ENCODE measurements at places on chromosomes 3 and 15.
A peak's percentile ranks its signal among the peaks of the same experiment; 100 is the strongest.

- no peak for DNase-seq
Observed at GRCh38 chr15:66065325-66065724, 188.2 kb downstream of the MEGF11 start.

DNA sequence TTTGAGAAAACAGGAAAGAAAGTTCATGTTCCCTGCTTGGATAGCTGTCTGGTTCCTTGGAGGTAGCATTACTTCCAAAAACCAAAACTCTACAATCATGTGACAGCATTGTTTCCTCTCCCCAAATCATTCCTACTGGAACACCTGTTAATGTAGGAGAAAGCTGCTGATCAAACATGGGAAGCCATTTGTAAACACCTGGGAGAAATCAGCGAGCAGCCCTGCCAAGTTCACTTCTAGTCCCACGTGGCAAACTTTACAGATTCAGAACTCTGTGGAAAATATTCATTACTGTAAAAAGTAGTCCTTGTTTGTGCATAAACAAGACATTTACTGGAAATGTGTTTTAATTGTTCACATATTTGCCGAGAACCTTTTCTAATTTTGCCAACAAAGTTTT is 275.5 kb upstream of the AZI2 start:
- DNase-seq: no peak

DNA sequence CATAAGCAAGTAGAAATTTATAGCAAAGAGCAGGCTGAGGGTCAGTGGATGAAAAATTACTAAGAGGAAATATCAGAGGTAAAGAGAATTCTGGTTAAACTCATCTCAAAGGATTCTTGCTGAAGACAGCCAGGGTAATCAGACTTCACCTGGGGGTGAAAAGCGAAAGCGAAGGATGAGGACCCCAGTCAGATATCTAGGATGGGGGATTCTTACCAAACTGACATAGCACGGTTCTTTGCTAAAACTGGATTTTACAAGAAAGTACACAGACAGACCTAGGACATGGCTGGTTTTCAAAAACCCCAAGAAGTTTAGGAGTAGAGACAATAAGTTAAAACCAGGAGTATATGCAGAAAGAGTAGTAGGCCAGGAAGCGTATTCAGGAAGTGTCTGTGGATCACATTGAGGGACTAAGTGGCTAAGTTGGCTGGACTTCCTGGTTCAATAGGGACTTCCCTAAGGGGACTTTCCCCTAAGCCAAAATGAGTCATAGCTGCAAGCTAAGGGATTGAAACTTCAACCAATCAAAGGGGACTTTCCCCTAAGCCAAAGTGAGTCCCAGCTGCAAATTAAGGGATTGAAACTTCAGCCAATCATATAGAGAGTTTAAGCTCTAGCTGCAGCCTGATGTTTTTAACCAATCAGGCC is 2.4 kb upstream of the CFAP91 start:
- DNase-seq: peak; percentile 9

- no peak for DNase-seq
Observed at GRCh38 chr3:194866236-194866635, 180.6 kb downstream of the FAM43A start.

GRCh38 chr3:42652611-42653302 is 740 bp upstream of the ZBTB47 start:
- DNase-seq: no peak

- no peak for DNase-seq
Observed at GRCh38 chr3:102123590-102124190, 274.4 kb downstream of the NFKBIZ start.

GRCh38 chr15:48062148-48062872 is 58.5 kb upstream of the SLC24A5 start:
- DNase-seq: no peak

DNA sequence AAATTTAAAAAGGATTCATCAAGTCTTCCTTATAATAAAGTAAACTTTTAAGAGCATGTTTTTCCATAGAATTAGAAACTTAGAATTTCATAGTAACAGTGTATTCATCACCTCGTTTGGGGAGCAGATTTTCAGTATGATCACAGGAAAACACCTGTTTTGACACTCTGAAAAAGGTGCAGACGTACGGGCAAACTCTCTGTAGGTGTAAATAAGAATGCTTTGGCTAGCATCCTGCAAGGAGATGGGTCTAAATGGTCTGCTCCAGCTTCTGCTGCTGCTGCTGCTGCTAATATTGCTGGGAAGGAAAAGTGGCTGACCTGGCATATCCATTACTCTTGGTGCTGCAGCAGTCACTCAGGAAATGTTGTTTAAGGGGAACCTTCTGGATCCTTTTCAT is 66.0 kb downstream of the MBNL1 start:
- no peak for DNase-seq

DNA sequence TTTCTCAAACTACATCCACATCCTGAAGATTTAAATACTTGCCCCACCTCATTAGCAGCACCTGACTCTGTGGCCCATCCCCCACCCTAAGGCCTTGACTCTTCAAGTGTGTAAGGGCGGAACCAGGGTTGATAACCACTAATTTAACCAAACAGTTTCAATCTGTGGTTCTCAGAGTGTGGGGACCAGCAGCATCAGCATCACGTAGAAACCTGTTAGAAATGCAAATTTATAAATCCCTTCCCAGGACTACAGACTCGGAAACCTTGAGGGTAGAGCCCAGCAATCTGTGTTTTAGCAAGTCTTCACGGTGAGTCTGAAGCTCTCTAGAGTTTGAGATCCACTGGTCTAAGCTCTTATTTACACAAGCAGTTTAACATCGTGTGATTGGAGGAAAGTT is 12.4 kb downstream of the GNB4 start:
- no peak for DNase-seq

GRCh38 chr3:152100491-152101132 is 168.1 kb upstream of the MBNL1 start:
- no peak for DNase-seq

GRCh38 chr3:3109407-3110298 is 521 bp downstream of the IL5RA start:
- DNase-seq: no peak

DNA sequence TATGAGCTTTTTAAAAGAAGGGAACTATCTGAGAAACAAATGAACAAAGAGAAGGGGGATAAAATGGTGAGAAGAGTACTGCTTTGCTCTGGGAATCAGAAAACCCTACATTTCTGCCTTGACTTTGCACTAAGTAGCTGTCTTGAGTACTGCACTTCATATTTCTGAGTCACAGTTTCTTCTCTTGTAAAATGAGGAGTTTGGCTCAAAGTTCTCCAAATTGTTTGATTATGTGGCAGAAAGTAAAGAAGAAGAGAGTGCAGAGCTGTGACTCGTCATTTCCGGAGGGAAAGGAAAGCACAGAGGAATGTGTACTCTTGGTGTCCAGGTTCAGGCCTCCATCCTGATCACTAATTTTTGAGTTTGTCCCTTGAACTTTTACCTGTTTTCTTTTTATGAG is 54.7 kb downstream of the TP63 start:
- no peak for DNase-seq

DNA sequence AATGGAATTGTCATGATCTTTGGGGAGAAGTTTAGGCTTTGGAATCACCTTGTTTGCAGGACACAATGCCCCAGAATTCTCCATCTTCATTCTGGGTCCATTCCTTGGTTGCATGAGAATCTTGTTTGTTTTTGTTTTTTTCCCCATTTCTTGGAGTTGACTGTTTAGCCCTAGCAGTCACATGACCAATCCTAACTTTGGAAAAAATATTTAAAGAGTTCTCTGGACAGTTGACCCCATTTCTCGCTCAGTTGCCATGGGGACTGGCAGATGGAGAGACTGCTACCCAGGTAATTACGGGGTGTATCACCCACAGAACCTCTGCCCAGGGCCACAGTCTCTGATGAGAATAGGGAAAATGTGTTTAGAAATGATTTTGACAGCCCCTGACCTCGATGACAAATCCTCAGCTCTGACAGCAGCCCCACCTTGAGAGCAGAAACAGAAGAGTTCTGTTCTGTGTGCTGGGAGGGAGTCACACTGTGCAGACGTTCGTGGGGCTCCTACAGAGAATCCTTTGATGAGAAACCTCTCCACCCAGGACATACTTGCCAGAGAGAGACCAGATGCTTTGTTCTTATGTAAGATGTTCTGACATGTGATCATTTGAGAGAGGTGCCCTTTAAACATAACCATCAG is 57.7 kb downstream of the IL16 start:
- DNase-seq: no peak

GRCh38 chr3:8736436-8736835 is 2.8 kb downstream of the CAV3 start:
- DNase-seq: no peak

- no peak for DNase-seq
Observed at GRCh38 chr3:114714237-114714636, 420.4 kb downstream of the TIGIT start.

- DNase-seq: peak; percentile 1
Observed at GRCh38 chr15:69031013-69032001, 16.8 kb downstream of the NOX5 start.

GRCh38 chr3:170621256-170621655 is 35.4 kb upstream of the SLC7A14 start:
- no peak for DNase-seq

DNA sequence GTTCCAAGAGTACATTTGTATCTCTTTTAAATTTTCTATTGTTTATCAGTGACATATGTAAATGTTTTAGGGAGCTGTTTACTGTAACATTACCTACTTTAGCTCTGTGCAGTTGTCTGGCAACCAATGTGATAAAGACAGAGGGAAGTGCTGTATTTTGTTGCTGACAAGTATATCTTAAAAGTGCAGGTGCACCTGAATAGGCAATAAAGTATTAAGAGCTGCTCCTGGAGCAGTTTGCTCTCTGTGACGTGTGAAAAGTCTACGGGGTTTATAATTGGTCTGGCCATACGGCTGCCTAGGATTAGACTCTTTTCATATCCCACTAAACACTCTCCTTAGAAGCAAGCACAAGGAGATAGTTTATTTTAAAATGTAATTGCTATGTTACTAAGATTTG is 178.3 kb downstream of the IGF1R start:
- DNase-seq: no peak

DNA sequence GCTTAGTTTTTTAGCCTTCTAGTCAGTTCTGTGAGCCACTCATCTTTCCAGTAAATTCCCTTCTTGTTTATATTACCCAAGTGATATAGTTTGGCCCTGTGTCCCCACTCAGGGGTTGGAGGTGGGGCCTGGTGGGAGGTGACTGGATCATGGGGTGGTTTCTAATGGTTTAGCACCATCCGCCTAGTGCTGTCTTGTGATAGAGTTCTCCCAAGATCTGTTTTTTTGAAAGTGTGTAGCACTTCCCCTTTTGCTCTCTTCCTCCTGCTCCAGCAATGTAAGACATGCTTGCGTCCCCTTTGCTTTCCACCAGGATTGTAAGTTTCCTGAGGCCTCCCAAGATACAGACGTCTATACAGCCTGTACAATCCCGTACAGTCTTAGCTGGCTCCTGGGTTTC is 53.7 kb upstream of the INO80 start:
- DNase-seq: no peak

GRCh38 chr15:41554915-41555314 is 4.1 kb upstream of the TYRO3 start:
- no peak for DNase-seq

GRCh38 chr15:67937153-67937761 is 97.4 kb upstream of the RNU6-1 start:
- DNase-seq: no peak

- DNase-seq: no peak
Observed at GRCh38 chr3:121970047-121970446, 52.0 kb downstream of the ILDR1 start.

DNA sequence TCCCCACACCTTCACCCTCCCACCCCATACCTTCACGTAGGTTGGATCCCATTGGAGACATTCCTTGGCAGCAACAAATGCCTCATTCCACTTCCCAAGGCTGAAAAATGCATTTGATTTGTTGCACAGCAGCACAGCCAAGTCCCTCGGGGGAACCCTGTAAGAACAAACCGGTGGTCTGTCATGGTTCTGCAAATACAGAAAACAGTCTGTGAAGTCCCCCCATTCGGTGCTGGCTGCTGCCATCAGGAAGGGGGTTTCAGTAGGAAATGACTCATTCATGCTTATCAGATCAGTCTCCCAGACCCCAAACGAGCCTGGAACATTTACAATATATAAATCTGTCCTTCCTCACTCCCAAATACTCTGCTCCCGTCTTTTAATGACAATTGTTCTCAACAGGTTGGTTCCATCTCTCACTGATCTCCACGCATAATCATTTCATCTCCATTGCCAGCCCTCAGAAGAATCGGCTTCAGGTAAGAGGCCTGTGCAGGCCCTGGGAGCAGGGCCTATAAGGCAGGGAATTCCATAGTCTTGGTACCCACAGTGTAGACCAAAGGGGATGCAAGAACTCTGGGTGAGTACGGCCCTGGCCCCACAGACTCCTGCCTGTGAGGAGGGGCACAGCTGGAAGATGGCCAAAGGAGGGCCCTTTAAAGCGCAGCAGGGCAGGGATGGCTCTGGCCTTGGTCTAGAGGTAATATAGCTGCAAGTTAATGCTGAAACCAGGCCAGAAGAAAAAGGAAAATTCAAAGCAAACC is 41.6 kb downstream of the TRANK1 start:
- DNase-seq: no peak

DNA sequence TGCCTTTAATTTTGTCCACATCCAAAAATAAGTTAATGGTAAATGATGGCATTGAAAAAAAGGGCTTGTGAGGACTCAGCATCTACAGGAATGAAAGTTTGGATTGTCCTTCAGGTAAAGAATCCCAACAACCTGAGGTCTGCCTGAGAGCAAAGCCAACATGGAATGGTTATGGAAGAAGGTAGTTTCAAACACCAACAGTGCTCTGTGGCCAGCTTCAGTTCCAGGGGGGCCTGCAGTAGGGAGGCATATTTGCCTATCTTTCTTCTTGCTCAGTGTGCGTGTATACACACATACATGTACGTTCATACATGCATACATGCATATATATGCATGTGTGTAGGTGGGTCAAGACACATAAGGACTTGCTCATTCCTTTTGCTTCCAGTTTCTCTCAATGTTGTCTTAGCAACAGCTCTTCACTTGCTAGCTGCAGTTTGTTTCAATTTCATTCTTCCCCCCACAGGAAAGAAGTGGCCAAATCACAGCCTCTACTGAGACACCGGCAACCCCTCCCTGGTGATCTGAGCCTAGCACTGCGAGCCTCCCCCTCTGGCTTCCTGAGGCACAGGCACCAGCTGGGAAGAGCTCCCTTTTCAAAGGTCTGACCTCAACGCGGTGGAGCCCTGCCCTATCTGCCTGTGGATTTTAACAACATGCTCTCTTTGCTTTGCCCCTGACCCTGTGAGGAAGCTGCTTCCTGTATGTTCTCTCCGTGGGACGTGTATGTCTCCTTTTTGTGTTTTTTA is 146.2 kb downstream of the KLF13 start:
- DNase-seq: peak; percentile 24

GRCh38 chr3:47359323-47359722 is 21.5 kb upstream of the PTPN23 start:
- no peak for DNase-seq

- no peak for DNase-seq
Observed at GRCh38 chr3:52136513-52136912, 17.7 kb downstream of the POC1A start.

DNA sequence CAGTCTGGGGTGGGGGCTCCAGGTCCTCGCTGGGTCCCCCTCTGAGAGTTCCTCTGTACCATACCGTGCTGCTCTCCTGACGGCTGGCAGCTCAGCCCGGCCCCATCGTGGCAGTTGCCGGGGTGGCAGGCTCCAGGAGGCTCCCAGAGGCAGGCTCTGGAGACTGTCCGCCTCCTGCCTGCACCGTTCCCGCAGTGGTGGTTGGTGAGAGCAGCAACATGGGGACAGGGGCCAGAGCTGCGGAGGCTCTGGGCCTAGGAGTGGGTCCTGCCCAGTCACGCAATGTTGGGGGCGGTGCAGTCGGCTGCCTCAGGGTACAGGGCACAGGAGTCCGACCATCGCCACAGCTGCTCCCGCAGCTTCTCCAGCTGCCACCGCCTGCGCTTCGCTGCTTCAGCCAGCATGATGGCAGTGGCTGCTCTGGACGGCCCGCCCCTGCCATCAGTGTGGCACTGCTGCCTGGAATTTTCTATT is 492.7 kb downstream of the AGBL1 start:
- no peak for DNase-seq
